ENCODE measurements at places on chromosomes 7 and 10.

GRCh38 chr7:34759477-34760125 is 101.6 kb downstream of the NPSR1 start:
- peak; percentile 27 for DNase-seq

GRCh38 chr10:31242902-31243301 is 76.1 kb upstream of the ZEB1 start:
- no peak for DNase-seq

DNA sequence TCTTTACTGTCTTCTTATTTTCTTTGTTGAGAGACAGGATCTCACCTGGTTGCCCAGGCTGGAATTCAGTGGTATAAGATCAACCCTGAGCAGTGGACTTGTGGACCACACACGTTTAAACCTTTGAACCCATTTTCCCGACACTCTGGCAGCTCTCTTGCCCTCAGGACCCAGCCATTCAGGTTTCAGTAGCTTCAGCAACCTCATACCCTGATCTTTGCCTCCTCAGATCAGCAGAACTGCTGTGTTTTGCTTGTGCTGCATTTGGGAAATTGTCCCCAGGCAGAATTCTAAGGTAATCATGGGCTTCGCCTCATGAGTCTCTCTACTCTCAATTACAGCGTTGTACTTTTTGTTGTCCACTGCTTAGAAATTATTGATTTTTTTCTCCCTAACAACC is 317.6 kb upstream of the KIAA1217 start:
- no peak for DNase-seq

GRCh38 chr7:80236681-80237080 is 102.0 kb downstream of the GNAI1 start:
- DNase-seq, result no peak

- no peak for DNase-seq
Measured at GRCh38 chr7:41103331-41103730, 599.6 kb downstream of the INHBA start.

- DNase-seq, result no peak
Measured at GRCh38 chr10:91700273-91700672, 67.4 kb upstream of the PPP1R3C start.

- DNase-seq, result no peak
Measured at GRCh38 chr7:154231732-154232131, 179.5 kb downstream of the DPP6 start.

- DNase-seq, result no peak
Measured at GRCh38 chr10:56449770-56450169, 88.7 kb upstream of the ZWINT start.

- peak; percentile 7 for DNase-seq
Measured at GRCh38 chr7:54839575-54840213, 80.7 kb upstream of the SEC61G start.

DNA sequence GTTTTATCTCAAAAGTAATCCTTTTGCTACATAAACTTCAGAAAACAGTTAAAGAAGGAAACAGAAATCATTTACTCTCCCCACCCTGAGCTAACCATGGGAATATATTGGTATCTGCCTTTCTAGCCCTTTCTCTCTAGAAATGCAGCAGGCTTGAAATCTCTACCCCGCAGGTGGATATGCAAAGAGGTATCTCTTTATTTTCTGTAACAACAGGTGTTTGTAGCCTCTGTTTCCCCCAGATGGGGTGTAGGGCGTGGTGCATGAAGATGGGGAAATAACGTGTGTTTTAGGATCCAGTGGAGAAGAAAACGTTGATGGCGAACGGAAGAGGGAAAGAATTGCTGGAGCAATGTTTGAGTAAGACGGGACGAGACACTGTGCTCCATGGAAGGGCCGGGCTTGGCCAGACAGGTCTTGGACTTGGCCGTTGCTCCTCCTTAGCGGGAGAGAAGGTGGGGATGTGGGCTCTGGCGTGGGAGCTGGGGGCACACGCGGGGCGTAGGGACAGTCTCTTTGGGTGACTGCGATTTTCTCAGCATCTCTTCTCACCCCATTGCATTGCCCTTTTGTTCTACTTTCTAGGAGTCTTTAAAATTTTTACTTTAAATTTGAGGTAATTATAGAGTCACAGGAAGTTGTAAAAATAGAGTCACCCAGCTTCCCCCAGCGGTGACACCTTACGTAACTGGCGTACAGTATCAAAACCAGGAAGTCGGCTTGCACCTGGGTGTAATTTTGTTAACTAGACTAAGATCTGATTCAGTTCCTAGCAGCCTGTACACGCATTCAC is 82.9 kb downstream of the ELFN1 start:
- no peak for DNase-seq

- DNase-seq, result no peak
Measured at GRCh38 chr7:45574416-45574668, 174 bp downstream of the ADCY1 start.

DNA sequence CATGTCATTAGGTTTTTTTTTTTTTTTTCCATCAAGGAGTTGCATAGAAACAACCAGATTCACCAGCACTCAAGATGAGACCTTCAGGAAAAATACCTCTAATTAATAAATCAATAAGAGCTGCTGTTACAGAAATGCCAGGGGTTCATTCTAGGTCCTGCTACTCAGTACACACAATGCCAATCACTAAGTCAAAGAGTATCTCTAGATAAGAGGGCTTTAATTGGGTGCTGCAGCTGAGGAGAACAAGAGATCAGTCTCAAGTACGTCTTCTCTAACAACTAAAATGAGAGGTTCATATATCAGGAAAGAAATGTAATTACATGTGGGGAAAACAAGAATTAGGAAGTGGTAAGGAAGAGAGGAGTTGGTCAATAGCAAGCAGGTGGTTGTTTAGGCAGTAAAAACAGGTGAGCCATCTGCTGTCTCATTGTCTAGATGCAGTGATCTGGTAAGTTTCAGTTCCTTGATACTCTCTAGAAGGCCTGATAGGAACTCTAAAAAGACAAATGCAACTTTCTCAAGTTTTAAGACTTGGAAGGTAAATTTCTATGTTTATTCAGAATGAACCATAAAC is 272.9 kb upstream of the ZWINT start:
- no peak for DNase-seq

- DNase-seq, result no peak
Measured at GRCh38 chr7:103349805-103350204, 2.4 kb downstream of the PSMC2 start.

DNA sequence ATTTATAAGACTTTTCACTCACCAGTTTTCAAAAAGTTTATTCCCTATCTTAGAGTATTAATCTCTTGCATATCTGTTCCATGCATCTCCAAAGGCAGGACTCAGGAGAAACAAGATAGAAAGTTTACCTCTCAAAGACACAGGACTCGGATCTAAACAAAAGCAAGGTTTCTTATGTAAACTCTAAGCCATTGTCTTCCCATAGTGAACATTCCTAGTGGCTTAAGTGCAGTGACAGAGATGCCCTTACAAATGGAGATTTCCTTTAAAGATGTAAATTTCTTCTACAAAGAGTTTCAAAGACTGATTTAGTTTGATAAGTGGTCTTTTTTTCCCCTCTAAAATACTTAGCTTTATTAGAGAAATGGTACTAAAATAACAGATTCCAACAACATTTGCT is 209.8 kb downstream of the ACTR3B start:
- no peak for DNase-seq

- DNase-seq, result no peak
Measured at GRCh38 chr7:36336390-36336789, 53.3 kb upstream of the ANLN start.

DNA sequence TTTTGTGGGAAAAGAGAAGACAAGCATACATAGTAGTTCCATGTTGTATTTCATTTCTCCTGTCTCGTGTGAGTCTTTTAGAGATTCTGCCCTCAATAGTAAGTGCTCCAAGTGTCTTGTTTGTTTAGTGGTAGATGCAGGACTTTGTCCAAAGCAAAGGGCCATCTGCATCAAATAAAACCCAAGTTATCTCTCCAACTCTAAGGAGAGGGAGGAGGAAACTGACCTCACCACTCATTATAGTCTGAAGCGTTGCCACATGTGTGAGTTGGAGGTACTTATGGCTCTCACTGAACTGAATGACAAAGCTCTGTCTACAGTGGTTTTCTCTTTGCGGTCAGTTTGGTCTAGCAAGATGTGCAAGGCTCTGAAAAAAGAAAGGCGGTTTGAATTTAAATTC is 272.6 kb downstream of the DOCK4 start:
- no peak for DNase-seq

- DNase-seq, result no peak
Measured at GRCh38 chr10:23892296-23892695, 316.6 kb upstream of the KIAA1217 start.

- no peak for DNase-seq
Measured at GRCh38 chr10:29756451-29756850, 121.7 kb upstream of the SVIL start.

- DNase-seq, result no peak
Measured at GRCh38 chr10:124560377-124561105, 98.9 kb downstream of the LHPP start.

Data from small intestine (tissue), 16 donors.